ENCODE measurements at places on chromosomes 11 and 22.

- peak; percentile 59 for DNase-seq
These were observed 60.7 kb downstream of the TTC17 start for GRCh38 chr11:43419460-43419859.

DNA sequence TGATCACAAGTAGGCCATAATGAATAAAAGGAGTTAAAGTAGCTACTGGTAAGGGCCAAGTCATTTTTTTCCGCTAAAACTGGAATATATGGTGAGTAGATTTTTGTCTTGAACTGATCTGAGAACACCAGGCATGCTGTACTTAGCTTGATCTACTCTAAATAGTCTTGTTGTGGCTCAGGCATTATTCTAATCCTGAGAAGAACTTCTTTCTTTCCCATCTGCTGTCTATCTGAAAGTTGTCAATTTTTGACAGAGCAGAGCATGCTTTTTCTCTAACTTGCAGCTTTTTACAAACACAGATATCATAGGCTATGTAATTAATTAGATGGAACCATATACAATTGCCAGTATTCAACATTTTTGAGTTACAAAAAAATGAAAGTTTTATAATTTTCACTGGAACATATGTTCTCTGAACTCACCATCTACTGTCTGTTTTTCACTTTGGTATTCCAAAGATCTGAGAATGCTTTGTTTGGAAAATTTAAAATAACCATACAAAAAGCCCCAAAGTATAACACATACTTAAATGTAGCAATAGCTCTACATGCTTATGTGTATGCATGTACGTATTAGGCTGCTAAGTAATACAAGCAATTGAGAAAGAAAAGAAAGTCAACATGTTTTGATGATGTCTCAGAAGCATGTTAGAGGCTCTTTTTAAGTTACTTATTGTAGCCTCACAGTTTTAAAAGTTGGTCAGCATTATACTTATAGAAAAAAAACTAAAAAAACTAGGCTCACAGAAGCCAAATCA lies 542.7 kb upstream of the LUZP2 start:
- no peak for DNase-seq

- DNase-seq: peak; percentile 38
These were observed 689 bp downstream of the TAF10 start for GRCh38 chr11:6611092-6611962.

DNA sequence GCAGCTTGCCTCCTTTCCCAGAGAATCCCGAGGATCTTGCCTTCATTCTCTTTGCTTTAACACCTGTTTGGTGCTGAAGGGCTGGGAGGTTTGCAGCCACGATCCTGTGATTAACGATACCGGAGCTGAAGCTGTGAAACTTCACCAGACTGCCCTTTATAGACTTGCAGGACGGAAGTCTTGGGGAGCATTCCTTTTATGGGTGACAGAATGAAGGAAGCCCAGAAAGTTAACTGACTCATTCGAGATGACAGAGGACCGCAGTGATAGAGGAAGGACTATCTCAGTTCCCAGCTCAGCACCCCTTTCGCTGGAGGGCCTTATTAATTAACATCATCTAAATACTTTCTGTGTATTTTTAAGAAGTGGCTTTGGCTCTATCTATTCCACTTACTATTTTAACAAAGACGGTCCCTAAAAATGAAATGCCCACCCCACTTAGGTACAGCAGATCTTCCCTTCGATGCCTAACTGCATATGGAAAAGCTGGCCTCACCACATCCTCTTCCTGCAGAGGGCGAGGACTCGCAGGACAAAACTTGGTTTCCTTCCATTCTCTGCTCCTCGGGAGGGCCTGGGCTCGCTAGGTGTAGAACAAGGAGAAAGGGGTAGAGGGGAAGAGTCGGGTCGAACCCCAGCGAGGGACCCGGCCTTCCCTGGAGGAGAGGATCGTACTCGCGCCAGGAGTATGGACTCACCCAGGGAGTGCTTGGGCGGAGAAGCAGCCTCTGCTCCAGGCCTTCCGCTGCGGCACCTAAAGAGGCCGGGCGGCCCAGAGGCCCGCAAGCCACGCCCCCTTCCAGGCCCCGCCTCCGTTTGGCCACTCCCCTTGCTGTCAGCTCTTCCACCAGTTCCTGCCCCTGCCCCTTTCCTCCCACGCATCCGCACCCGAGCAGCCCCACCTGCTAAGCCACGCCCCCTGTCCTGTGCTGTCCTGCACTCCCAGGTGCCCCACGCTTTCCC lies 30.7 kb upstream of the USP47 start:
- peak; percentile 66 for DNase-seq

DNA sequence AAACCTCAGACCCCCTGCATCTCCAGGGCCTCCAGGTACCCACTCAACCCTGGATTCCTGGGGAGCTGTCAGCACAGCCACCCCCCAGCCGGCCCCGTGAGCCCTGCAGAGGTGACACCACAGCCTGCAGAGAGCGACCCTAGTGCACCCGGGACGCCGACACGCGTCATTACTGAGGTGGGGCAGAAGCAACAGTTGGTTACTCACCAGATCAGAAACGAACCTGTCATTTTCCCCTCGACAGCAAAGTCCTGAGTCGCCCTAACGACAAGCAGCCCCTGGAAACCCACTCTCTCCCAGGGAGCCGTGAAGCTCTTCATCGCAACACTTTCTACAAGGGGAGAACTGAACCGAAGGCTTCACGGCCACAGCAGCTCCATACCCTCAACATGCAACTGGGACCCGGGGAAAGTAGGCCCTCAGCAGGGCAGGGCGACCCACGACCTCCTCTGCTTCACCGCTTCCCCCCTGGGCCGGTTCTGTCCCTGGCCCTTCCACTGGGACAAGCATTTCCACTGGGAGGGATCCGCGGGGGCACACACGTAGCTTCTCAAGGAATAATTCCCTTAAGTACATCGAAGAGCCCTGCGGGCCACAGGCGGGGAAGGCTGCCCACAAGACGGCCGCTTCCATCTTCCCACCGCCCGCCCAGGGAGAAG lies 1.6 kb downstream of the BRD1 start:
- no peak for DNase-seq

DNA sequence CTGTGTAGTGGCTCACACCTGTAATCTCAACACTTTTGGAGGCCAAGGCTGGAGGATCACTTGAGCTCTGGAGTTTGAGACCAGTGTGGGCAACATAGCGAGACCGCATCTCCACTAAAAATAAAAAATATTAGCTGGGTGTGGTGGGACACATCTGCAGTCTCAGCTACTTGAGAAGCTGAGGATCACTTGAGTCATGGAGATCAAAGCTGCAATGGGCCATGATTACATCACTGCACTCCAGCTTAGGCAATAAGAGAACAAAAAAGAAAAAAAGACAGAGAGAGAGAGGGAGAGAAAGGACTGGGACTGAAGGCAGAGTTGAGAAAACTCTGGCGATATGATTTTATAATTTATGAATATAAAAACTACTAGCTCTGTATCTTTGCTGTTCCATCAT lies 473.1 kb downstream of the LRRC4C start:
- DNase-seq: no peak

DNA sequence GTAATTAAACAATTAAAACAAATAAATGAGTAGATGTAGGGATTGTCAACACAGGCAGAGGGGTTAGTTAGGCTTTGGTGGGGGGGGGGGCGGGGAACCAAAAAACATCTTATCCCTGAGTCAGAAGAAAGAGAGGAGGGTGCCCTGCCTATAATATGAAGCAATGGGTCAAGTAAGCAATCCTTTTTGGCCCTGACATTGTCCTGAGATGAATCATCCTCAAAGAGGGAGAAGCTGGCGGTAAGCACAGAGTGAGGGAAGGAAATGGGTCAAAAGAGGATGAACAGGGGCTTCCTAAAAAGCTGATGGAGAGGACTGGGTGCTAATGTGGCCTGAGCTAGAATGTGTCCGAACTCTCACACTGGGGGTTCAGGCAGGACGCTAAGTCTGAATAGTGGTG lies 4.7 kb downstream of the OLFML1 start:
- DNase-seq: no peak

DNA sequence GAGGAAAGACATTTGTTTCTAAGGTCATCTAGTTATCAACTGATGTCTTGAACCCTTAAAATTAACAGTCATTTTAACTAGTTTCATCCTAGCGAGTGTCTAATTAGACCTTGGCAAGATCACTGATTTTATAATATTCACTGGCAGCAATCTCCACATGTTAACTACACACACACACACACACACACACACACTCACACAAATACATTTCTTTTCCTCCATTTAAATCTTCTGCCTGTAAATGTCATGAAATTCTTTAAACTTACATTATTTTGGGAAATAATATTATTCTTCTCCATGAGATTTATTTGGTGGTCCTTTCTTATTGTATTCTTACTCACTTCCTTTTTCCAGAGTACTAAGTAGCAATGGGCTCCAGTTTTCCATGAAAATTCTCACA lies 2.9 kb upstream of the IFTAP start:
- DNase-seq: no peak

DNA sequence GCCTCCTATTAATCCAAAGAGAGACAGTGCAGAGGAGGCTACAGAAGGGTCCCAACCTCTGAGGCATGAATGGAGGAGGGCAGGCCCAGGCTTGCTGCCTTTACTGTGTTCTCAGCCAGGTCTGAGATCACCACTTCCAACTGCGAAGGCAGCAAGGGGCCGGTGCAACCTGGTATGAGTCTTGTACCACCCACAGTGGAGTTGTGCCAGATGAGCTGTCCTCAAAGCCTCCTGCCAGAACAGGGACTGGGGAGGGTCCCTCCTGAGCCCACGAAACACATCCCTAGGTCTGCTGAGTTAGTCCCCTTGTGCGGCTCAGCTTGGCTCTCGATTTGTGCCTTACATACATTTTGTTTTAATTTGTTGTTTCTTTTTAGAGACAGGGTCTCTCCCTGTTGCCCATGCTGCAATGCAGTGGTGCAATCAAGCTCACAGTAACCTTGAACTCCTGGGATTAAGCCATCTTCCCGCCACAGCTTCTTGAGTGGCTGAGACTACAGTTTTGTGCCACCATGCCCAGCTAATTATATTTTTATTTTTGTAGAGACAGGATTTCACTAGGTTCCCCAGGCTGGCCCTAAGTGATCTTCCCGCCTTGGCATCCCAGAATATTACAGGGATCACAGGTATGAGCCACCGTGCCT lies 9.3 kb downstream of the MIF start:
- no peak for DNase-seq

All from GM23338 (cell line).